ENCODE measurements at places on chromosomes 2 and 18. TPM values are rescaled to one million over a fixed set of nuclear protein-coding genes. Genes with fewer than 3 reads are reported as not detected.

- H3K4me3 ChIP-seq: no peak overlapping the region
- no peaks in the 10 kb centered on the region for H3K4me1 ChIP-seq
- no peak overlapping the region for H3K27ac ChIP-seq
- no peaks in the 10 kb centered on the region for H3K27me3 ChIP-seq
- DNase-seq: no peak
These were observed 439.4 kb downstream of the SPAG16 start for GRCh38 chr2:213723707-213724106.

The FBXO48 gene
- 6.5 TPM for total RNA-seq

DNA sequence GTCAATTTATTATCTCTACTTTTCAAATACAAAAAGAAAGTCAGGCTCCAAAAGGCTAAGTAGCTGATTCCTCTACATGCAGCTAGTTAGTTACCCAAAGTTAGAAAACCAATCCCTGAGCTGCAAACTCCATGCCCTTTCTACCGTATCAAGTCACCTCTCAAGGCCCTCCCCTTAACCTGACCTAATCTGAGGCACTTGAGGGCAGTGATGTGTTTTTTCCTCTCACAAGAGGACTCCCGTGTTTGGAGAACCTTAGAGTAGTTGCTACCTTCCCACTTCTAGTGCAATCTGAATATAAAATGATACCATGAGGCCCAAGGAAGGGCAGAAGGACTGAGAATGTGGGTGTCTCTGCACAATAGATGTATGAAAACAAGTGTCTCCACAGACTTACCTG is 907.9 kb upstream of the CELF4 start:
- H3K36me3 ChIP-seq: no peaks in the 10 kb centered on the region
- no peaks in the 10 kb centered on the region for H3K27me3 ChIP-seq
- H3K27ac ChIP-seq: no peak overlapping the region
- no peaks in the 10 kb centered on the region for H3K4me1 ChIP-seq
- DNase-seq: no peak

GRCh38 chr2:25198209-25198525 is 29.8 kb upstream of the POMC start:
- no peak overlapping the region for H3K4me3 ChIP-seq
- H3K36me3 ChIP-seq: no peaks in the 10 kb centered on the region
- H3K27me3 ChIP-seq: no peaks in the 10 kb centered on the region

GRCh38 chr2:171042253-171042969 is 113.4 kb downstream of the GORASP2 start:
- H3K4me3 ChIP-seq: no peak overlapping the region
- H3K36me3 ChIP-seq: peaks cover 20% of the 10 kb centered on the region
- peak overlapping the region; percentile 5 for H3K27ac ChIP-seq
- no peaks in the 10 kb centered on the region for H3K27me3 ChIP-seq
- H3K4me1 ChIP-seq: peaks cover 37% of the 10 kb centered on the region

The SGPP2 gene
- total RNA-seq: 8.8 TPM

- H3K36me3 ChIP-seq: no peaks in the 10 kb centered on the region
- DNase-seq: no peak
- H3K27me3 ChIP-seq: no peaks in the 10 kb centered on the region
- H3K4me3 ChIP-seq: no peak overlapping the region
- H3K4me1 ChIP-seq: no peaks in the 10 kb centered on the region
These were observed 1757.9 kb upstream of the LRRTM1 start for GRCh38 chr2:82062463-82062862.

The CRYGC gene
- total RNA-seq: not detected

DNA sequence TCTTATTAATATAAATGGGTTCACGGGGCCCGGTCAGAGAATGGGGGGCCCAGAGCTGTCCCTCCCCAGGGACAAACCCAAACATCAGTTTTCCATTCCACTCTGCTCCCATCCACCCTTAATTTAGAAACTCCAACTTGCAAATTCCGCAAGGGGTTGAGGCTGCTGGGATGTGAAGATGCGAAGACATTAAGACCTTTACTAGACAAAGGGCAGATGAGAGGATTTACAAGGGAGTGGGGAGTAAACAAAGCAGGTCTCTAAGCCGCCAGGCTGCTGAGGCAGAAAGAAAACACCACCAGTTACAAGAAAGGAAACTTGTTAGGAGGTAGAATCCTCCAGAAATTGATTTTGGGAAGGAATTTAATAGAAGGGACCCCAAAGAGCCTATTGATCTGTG is 33.1 kb downstream of the MARCO start:
- no peaks in the 10 kb centered on the region for H3K36me3 ChIP-seq
- H3K4me1 ChIP-seq: no peaks in the 10 kb centered on the region
- no peak for DNase-seq
- H3K27me3 ChIP-seq: no peaks in the 10 kb centered on the region
- H3K4me3 ChIP-seq: no peak overlapping the region

DNA sequence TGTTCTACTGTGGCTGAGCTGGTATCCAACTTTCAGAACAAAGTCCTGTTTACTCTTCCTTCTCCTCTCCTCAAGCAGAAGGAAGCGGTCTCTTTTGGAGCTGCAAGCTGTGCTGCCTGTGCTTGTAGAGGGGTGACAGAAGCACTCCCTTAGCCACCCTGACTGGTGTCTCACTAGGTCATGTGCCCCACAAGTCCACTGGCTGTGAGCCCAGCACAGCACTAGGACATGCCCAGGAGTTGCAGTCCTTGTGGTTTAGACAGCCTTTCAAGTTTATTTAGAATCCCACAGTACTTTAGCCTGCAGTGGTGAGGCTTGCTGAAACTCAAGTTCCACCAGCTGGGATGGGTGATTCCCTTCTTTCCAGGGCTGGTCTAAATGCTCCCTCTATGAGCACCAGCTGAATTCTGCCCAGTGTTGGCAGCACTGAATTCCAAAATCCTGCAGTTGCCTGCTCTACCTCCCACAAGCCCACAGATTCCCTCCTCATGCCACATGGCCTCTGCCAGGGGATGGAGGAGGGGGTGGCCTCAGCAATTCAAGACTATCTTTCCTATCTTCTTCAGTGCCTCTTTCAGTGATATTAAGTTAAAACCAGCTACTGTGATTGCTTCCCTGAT is 61.2 kb downstream of the CCDC85A start:
- H3K4me3 ChIP-seq: no peak overlapping the region
- no peak overlapping the region for H3K27ac ChIP-seq
- H3K36me3 ChIP-seq: no peaks in the 10 kb centered on the region

The SETBP1 gene
- total RNA-seq: 0.09 TPM

GRCh38 chr2:204900487-204900886 is 355.2 kb downstream of the PARD3B start:
- H3K4me3 ChIP-seq: no peak overlapping the region
- no peaks in the 10 kb centered on the region for H3K27me3 ChIP-seq
- H3K27ac ChIP-seq: no peak overlapping the region
- no peaks in the 10 kb centered on the region for H3K36me3 ChIP-seq

GRCh38 chr2:236947896-236948295 is 137.8 kb upstream of the COPS8 start:
- no peaks in the 10 kb centered on the region for H3K27me3 ChIP-seq
- DNase-seq: no peak
- H3K4me1 ChIP-seq: no peaks in the 10 kb centered on the region
- H3K27ac ChIP-seq: no peak overlapping the region
- no peak overlapping the region for H3K4me3 ChIP-seq

DNA sequence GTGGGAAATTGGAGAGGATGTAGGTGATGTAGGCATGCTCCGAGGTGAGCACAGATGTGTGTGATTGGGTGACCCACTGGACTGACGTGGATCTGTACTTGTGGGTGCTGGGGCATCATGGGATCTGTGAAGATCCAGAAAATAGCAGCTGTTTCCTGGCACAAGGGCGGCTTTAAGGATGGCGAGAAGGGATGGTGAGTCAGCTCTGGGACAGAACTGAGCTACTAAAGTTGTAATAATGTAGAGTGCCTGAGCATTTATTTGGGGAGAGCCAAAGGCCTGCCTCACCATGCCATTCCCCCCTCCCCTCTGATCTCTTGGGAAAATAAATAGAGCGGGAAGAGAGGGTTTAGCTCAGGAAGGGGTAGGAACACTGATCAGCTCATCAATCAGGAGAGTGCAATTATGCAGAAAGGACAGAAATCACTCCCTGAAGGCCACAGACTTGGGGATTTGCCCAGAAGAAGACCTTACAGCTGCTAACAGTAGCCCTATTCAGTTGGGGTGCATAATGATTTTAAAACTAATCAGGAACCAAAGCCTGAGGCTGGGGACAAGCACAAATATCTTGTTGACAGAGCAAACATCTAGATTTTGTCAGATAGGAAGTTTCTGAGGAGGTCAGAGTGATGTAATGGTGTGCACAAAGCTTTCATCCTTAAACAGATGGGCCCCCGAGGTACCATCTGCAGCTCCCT is 30.3 kb downstream of the TANC1 start:
- DNase-seq: no peak
- H3K27me3 ChIP-seq: no peaks in the 10 kb centered on the region
- no peak overlapping the region for H3K4me3 ChIP-seq
- no peaks in the 10 kb centered on the region for H3K36me3 ChIP-seq
- no peaks in the 10 kb centered on the region for H3K4me1 ChIP-seq

DNA sequence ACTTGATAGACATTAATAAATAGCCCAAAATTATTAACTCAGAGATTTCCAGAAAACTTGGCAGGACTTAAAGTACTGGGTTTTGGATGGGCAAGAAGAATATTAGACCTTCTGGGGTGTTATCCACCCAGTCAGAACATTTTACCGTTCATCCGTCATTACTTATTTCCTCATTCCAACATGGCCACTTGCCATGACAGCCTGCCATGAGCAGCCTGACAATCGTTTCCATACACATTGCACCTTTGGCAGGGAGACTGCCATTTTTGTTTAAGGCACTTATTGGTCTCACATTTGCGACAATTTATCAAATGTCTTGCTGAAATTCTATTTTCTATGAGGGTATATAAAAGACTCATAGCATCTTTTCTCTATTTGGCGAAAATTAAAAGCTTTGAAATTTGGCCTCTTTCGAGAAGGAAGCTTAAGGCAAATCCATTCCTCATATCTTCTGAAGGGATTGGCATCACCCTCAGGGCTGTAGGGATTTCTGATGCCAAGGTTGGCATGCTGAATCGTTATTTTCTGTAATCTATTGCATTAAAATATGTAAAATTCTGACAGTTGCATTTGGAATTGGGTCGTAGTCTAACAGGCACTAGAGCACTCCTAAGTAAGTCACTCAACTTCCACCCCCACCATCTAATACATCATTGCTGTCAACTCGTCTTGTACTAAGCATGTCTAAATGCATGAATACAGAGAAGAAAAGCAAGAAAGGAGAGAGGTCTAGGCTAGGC is 406.3 kb upstream of the PIK3C3 start:
- H3K4me1 ChIP-seq: no peaks in the 10 kb centered on the region
- H3K4me3 ChIP-seq: no peak overlapping the region
- DNase-seq: no peak
- no peak overlapping the region for H3K27ac ChIP-seq

DNA sequence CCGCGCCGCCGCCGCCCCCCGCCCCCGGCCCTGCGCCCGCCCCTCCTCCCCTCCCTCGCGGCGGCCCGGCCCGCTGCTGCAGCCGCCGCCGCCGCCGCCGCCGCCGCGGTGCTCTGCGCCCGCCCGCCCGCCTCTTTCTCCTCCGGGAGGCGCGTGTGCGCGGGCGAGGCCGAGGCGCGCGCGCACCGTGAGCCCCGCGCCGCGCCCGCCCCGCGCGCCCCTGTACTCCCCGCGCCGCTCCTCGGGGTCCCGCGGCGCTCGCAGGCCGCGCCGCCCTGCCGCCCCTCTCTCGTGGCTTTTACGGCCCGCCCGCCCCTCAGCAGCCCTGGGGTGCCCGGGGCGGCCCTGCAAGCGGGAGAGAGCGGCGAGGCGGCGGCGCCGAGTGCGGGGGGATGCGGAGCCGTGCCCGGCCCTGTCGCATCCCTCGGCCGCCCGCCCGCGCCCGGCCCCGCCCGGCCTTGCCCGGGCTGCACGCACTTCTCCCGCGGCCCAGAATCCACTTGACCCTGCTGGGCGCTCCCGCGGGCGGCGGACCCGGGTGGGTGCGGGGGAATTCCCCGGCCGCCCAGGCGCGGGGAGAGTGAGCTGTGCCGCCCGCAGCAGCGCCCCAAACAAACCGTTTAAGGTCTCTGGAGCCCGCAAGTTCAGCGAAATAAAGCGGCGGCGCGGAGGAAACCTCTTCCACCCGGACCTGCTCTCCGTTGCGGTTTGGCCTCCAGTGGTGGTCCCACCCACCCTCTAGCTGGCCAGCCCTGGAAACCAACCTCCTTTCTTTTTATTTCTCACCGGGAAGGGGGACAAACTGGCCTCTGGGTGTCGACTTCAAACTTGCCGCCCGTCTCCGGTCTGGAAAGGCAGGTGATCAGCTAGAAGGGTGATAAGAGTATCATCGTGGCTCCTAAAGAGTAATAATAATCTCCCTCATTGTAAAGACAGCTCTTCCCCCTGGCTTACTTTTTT is 37.4 kb downstream of the AFF3 start:
- DNase-seq: peak; percentile 19
- peaks cover 7% of the 10 kb centered on the region for H3K4me1 ChIP-seq
- no peak overlapping the region for H3K4me3 ChIP-seq

DNA sequence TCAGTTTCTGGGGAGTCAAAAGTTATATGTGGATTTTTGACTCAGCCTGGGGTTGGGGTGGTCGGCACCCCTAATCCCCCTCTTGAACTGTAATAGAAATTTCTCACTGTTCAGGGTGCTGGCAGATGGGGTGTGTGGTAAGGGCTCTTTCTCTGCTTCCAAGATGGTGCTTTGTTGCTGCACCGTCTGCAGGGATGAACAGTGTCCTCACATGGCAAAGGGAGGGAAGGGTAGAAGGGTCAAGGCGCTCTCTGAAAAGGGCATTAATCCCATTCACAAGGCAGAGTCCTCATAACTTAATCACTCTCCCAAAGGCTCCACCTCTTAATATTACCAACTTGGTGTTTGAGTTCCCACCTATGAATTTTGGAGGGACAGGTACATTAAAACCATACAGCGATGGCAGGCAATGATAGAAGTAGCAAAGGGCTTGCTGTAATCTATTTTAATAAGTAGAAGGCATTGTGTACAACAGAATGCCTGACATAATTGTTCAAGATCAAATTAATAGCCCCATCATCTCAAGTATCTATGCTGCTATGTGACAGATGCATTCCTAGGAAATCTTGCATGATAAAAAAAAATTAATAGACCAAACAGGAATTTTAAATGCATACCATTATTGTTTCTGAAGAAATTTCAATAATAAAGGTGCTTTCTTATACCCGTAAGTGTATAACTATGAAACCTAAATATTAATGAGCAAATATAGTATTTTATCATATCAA is 28.1 kb downstream of the MMADHC start:
- no peak overlapping the region for H3K4me3 ChIP-seq
- H3K27ac ChIP-seq: no peak overlapping the region
- no peaks in the 10 kb centered on the region for H3K36me3 ChIP-seq
- H3K27me3 ChIP-seq: no peaks in the 10 kb centered on the region
- H3K4me1 ChIP-seq: no peaks in the 10 kb centered on the region
- DNase-seq: no peak

The SOX11 gene
- not detected for total RNA-seq

The SERPINB12 gene
- not detected for total RNA-seq

DNA sequence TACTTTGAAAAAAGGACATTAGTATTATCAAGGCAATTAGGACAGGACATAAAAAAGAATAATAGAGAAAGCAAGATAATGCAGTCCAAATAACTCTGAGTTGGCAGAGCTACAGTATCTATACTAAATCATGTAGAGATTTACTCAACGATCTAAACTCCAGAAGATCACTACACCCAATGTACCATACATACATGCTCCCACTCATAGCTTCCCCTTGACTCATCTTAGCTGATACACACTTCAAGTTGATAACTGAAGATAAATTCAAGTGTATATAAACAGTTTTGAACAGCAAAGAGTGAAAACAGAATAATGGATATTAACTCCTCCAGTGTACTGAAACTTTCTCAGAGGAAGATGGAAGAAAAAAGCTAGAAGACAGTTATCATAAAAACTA is 78.5 kb downstream of the SESTD1 start:
- no peaks in the 10 kb centered on the region for H3K4me1 ChIP-seq
- no peak for DNase-seq
- no peaks in the 10 kb centered on the region for H3K27me3 ChIP-seq

All from CD4-positive, alpha-beta memory T cell (primary cell).